Thoracic aorta (tissue), 2 donors: ENCODE measurements at places on chromosomes 11 and 22.

DNA sequence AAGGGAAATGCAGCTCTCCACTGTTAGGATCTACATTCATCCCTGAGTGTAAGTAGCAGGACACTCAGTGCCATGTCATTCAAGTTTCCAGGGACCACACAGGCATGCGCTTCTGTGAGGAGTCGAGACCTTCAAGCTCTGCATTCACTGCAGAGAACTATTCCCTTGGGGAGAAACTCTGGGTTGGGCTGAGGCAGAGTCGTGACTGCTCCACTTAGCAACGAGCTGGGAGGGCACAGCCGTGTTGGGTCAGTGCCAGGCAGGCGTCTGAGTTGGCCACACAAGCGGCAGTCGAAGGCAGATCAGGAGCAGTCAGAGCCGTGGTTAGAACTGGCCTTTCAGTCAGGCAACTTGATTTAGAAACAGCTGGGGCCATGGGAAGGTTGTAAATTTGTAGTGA, 14.7 kb downstream of the MPEG1 start:
- DNase-seq, result peak; percentile 71

DNA sequence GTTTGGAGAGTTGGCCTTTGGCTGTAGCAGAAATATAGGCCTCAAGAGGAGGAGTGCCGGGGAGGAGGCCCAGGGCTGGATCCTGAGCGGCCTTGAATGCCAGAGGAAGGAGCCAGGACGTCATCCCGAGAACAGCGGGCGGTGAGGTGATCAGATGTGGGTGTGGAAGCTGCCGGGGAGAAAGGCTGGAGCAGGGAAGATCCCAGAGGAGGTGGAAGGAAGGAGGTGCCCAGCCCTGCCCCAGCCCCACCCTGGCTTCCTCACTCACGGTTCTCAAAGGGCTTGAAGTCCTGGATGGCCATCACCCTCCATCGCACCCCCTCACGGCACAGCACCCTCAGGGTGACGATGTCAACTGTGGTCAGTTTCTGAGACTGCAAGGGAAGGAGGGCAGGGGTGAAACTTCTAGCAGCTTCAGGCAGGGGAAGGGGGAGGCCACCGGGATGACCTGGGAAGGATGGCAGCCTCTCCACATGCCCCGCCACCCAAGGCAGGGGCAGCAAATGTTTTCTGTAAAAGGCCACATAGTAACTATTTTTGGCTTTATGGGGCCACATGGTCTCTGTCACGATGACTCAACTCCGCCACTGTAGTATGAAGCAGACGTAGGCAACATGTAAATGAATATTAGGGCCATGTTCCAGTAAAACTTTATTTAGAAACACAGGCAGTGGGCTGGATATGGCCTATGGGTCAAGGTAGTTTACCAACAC, 10.7 kb downstream of the IL2RB start:
- DNase-seq, result no peak

DNA sequence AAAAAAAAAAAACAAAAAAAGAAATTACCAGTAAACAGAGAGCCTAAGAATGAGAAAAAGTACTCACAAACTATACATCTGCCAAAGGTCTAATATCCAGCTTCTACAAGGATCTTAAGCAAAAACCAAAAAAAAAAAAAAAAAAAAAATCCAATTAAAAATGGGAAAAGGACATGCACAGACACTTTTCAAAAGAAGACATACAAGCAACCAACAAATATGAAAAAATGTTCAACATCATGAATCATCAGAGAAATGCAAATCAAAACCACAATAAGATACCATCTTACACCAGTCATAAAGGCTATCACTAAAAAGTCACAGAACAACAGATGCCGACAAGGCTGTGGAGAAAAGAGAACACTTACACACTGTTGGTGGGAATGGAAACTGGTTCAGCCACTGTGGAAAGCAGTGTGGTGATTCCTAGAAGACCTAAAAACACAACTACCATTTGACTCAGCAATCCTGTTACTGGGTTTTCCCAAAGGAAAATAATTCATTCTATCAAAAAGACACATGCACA, 18.3 kb downstream of the MS4A6A start:
- no peak for DNase-seq

GRCh38 chr11:121112498-121113455, 11.7 kb downstream of the TECTA start:
- peak; percentile 9 for DNase-seq

GRCh38 chr22:29003975-29004646, 57.5 kb downstream of the C22orf31 start:
- no peak for DNase-seq

DNA sequence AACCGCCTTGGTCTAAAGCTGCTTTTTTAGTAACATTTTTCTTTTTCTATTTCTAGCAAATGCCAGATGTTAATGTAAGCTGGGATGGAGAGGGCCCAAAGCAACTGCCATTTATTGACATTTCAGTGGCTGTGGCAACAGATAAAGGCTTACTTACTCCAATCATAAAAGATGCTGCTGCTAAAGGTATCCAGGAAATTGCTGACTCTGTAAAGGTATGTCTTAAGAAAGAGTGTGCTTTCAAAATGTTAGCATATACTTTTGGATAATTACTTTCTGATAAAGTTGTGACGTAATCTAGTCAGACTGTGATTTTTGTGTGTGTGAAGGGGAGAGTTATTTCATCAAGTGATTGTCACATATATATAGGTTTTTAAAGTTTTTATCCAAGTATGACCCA, 68.1 kb downstream of the PDHX start:
- DNase-seq, result no peak

DNA sequence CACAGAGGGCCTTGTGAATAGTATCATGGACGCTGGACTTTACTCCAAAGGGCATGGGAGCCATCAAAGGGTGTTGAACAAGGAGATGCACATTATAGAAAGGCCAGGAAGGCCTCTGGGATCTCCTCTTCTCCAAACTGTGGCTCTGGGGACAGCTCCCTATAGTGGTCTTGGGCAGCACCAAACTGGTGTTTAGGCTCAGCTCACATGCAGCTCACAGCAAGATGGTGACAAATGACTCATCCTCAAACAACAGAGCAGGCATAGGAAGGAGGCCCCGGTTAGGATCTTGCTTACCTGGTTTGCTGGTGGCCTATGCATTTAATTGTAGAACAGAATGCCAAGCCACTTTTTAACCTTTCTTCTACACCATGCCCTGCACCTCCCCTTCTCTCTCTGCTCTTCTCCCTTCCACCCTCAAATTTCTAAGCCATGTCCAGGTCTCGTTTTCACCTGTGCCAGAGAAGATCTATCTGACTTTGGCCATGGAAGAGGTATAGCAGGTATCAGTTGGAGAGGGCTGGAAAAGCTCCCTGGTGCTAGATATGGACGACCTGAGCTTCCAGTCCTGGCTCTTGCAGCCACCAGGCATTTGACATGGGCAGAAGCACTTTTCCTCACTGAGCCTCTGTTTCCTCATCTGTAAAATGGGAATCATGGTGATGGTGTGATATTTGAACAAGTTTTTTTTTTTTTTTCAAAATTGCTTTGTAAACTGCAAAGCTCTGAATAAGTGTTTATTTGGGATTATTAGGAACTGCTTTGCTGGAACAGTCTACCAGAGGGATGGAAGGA, 14.4 kb upstream of the EHF start:
- DNase-seq, result no peak

GRCh38 chr11:43685440-43685839, 4.9 kb downstream of the HSD17B12 start:
- no peak for DNase-seq

GRCh38 chr11:60952742-60953170, 780 bp upstream of the SLC15A3 start:
- DNase-seq, result no peak

GRCh38 chr11:111814557-111815320, 48.5 kb upstream of the PPP2R1B start:
- no peak for DNase-seq

DNA sequence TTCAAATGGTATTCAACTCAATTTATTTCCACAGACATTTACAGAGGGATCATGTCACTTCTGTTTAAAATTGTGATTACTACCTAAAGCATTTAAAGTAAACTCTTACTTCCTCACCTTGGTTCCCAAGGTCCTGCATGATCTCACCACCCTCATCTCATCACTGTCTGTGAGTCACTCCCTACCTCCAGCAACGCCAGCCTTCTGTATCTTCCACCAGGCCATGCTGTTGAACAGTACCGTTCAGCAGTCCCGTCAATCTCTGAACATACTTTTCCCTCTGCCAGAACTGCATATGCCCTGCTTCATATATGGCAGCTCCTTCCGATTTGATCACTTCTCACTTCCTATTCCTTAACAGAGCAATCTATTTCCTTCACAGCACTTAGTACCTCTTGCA, 2.0 kb downstream of the FBXO3 start:
- no peak for DNase-seq

GRCh38 chr11:79193663-79194310, 247.0 kb downstream of the TENM4 start:
- DNase-seq, result no peak

- DNase-seq, result no peak
These were observed 62.7 kb upstream of the AMPD3 start for GRCh38 chr11:10392095-10393079.

- no peak for DNase-seq
These were observed 1.7 kb upstream of the OR5AL1 start for GRCh38 chr11:56410801-56411200.

DNA sequence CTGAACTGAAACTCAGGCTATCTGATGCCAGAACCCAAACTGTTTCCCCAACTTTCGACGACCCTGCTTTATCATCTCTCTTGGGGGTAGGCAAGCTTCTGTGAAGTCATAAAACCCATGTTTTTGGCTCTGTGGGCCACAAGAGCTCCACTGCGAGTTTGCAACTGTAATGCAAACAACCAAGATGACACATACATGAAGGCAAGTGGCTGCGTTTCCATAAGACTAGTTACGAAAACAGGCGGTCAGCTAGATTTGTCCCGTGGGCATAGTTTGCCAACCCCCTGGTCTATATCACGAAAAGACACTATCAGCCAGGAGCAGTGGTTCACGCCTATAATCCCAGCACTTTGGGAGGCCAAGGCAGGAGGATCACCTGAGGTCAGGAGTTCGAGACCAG, 37.5 kb downstream of the TPST2 start:
- DNase-seq, result no peak

DNA sequence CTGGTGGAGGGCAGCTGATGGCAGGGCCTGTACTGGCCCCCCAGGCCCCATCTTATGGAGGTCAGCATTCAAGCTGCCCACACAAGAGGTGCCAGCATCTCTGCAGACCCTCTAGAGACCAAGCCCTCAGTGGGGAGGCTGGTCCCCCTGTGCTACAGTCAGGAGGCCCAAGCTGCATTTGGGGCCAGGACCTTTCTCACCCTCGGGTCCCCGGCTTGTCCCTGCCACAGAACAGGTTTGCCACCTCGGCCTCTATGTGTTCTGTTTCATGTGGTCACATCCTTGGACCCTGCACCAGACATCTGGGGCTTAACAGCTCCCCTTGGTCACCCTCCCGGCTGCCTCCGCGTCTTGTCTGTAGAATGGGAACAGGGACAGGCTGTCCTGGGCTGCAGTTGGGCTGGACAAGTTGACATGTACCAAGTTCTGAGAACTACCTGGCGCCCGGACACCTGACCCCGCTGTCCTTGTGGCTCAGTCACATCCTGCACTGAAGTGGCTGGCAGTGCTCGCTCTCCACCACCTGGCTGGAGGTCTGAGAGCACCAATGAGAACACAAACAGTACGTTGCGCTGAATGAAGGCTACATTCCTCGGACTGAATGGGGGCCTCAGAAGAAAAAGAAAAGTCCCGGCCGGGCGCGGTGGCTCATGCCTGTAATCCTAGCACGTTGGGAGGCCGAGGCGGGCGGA, 2.7 kb upstream of the PLXNB2 start:
- DNase-seq, result no peak

DNA sequence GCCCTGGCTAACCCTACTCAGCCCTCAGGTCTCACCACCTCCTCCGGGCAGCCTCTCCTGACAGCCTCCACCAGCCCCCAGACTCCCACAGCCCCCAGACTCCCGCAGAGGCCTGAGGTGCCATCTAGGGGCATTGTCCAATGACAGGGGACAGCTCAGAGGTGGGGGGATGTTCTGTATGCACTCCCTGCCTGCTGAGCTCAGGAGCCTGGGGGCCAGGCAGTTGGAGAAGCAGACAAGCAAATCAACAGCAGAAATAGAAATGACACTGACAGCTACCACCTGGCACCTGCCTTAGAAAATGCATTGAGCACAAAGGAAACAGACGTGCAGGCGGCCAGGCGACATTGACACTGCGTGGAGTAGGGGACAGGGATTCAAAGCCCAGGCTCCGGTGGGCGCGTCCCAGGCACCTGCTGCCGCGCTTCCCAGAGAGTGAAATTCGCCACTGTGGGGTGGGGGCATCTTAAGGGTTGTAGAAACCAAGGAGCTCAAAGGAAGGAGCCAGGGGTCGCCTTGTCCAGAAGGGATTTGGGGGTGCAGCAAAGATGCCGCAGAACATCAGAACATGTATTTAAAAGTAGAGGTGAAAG, 22.5 kb upstream of the WNT7B start:
- DNase-seq, result no peak

GRCh38 chr11:30587269-30587812, 1.2 kb upstream of the MPPED2 start:
- no peak for DNase-seq

GRCh38 chr22:23780146-23780748, 6.5 kb upstream of the SMARCB1 start:
- no peak for DNase-seq

DNA sequence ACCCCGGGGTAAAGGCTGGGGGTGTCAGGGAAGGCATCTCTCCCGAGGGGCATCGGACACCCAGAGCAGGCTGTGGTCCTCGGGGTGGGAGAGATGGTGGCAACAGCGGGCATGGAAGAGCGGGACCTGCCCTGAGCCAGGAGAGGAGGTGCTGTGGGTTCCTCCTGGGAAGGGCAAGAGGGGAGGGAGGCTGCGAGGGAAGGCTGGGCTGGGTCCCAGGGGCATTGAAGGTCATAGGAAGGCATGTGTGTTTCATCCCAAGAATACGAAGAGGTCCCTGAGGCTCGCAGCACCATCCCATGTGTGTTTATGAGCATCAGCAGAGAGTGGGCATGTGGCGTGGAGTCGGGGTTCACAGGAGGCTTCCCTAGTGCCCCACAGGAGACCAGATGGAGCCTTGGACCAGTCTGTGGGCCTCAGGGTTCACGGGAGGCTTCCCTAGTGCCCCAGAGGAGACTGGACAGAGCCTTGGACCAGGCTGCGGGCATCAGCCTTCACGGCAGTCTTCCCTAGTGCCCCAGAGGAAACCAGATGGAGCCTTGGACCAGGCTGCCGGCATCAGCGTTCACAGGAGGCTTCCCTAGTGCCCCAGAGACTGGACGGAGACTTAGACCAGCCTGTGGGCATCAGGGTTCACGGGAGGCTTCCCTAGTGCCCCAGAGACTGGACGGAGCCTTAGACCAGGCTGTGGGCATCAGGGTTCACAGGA, 420.6 kb downstream of the BRD1 start:
- no peak for DNase-seq
